ENCODE measurements at places on chromosomes 6 and 20.

- DNase-seq, result no peak
Observed at GRCh38 chr6:14721103-14721758, 524.6 kb upstream of the JARID2 start.

GRCh38 chr6:159880412-159880975 is 10.3 kb upstream of the MAS1 start:
- no peak for DNase-seq

DNA sequence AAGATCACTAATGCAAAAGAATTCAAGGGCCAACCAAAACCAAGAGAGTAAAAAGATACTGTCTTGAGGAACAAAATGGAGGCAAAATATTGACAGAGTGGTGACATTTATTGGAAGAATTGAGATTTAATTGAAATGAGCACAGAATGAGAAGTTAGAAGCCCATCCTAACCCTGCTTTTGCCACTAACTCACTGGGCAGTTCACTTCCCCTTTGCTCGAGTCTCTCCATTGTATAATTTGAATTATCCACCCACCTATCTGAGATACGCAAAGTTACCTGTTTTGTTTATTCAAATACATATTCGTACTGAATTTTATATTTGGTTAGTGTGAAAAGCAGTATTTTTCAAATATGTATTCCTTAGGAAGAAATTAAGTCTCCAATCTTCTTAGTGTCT is 204.5 kb upstream of the PRDM1 start:
- DNase-seq, result no peak

DNA sequence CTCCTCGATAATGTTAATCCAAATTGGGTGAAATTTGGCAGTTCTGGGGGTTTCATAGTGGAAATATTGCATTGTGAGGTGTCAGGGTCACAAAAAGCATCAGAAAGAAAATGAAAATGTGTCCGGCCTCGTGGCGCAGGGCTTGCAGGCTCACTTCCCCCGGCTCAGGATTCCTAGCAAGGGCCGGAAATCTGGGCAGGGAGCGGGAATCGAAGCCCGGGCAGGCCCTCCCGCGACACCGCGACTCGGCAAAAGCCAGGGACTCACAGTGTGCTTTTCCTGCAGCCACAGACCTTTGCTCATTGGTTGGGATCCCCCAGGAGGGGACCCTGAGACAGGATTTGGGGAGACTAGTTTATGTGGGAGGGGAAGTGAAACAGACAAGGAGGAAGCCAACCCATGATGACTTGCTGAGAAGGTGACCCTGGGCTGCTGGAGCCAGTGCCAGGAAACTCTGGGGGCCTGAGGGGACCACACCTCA is 847 bp upstream of the CD93 start:
- DNase-seq, result no peak

DNA sequence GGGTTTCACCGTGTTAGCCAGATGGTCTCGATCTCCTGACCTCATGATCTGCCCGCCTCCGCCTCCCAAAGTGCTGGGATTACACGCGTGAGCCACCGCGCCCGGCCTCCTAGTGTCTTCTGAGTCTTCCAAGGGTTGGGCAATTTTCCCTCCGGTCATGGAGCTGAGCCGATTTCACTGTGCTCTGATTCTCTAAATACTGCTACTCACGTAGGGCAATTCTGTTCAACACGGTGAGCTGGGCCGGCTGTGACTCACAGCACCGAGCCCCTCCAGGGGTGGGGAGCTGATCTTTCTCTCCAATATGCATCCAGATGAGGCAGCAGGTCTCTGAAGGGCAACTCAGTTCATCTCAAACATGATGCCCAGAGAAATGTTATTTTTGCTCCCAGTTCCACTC is 71.6 kb upstream of the CD93 start:
- no peak for DNase-seq

- no peak for DNase-seq
Observed at GRCh38 chr20:63094767-63095499, 88.2 kb upstream of the BHLHE23 start.

DNA sequence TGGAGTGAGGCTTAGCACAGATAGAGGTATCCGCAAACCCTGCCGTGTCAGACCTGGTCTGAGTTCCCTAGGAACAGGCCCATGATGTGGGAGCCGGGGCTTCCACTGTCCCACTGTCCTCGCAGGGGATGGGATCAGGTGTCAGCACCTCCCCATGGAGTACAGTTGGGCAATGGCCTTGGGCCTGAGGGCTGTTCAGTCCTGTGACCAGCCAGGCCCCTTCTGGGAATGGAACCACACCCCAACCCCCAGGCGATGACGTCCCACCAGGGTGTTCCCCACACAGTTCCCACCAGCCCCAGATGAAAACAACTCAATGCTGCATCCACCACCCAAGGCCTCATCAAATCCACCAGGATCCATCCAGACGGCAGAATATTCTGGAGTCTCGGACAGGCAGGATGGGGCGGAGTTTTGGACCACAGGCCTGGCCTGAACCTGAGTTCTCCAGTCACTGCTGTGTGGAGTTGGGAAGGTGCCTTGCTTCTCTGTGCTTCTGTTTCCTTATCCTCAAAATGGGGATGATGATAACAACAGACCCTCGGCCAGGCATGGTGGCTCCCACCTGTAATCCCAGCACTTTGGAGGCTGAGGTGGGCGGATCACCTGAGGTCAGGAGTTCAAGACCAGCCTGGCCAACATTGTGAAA is 62.2 kb downstream of the UBE2V1 start:
- DNase-seq, result no peak

- DNase-seq, result no peak
Observed at GRCh38 chr20:36066777-36067176, 87.8 kb upstream of the EPB41L1 start.

DNA sequence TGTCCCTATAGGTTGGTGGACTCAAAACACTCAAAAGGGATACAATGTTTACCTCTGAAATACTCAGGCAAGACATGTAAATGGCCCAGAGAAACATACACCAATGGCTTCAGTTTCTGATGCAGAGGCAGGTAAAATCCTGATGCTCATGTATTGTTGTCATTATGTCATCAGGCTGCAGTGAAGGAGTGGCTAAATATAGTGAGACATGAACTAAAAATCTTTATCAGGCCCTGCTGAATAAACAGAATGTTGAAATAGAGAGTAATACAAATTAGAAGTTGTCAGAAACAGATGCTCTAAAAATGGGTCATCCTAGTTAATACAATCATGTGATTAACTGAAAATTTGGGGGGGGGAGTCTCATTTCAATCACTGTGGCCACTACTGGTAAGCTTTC is 20.4 kb downstream of the PTPRK start:
- no peak for DNase-seq

- no peak for DNase-seq
Observed at GRCh38 chr6:169225887-169226286, 27.8 kb downstream of the THBS2 start.

- no peak for DNase-seq
Observed at GRCh38 chr6:16398587-16398986, 160.2 kb downstream of the GMPR start.

Measured in activated T-cell treated with anti-CD3 and anti-CD28 coated beads, Interleukin-2, amount 50 U/mL, for 48 hours (primary cell).